ENCODE measurements at places on chromosomes 12 and 14. TPM values are rescaled to one million over a fixed set of nuclear protein-coding genes. Genes with fewer than 3 reads are reported as not detected.

GRCh38 chr14:85248881-85249635 lies 280.9 kb upstream of the FLRT2 start:
- peak; percentile 6 for DNase-seq

GRCh38 chr12:42422785-42423184 lies 96.8 kb downstream of the PPHLN1 start:
- no peak for DNase-seq

- DNase-seq, result no peak
Measured at GRCh38 chr14:104634886-104635570, 30.5 kb upstream of the TMEM179 start.

DNA sequence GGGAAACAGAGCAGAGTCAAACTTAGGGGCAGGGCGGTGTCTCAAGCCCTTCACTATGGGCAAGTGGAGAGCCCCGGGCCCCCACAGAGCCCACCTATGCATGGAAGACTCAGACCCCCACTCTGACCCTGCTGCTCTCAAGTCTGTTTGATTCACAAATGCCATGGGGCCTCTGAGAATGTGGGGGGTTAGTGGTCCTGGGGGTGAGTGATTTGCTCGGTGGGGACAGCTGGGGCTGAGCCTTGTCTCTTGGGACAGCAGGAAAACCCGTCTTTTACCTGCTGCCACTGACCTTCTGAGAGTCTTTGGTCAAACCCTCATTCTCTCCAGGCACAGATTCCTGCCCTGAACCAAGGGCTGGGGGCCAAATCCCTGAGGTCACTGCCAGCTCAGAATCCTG lies 201.0 kb upstream of the RTL1 start:
- DNase-seq, result no peak

- no peak for DNase-seq
Measured at GRCh38 chr14:81450976-81451375, 50.9 kb upstream of the STON2 start.

GRCh38 chr12:132302466-132303358 lies 26.7 kb downstream of the GALNT9 start:
- no peak for DNase-seq

DNA sequence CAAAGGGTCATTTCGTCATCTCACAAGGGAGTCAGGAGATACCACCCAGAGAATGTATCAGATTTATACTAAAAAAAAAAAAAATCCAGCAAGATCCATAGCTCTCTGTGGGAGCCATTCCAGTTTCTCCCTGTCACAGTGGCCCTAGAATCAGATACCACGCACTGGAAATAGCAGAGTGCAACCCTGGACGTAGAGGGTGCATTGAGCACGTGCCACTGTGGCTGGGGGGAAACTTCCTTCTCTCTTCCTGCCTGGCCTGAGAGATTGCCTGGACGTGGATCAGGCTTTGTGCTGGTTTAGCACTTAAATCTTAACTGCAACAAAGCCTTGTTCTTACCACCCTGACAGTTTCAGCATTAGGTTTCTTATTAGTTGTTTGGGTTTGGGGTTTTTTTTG lies 124.3 kb downstream of the FBXL14 start:
- DNase-seq, result no peak

DNA sequence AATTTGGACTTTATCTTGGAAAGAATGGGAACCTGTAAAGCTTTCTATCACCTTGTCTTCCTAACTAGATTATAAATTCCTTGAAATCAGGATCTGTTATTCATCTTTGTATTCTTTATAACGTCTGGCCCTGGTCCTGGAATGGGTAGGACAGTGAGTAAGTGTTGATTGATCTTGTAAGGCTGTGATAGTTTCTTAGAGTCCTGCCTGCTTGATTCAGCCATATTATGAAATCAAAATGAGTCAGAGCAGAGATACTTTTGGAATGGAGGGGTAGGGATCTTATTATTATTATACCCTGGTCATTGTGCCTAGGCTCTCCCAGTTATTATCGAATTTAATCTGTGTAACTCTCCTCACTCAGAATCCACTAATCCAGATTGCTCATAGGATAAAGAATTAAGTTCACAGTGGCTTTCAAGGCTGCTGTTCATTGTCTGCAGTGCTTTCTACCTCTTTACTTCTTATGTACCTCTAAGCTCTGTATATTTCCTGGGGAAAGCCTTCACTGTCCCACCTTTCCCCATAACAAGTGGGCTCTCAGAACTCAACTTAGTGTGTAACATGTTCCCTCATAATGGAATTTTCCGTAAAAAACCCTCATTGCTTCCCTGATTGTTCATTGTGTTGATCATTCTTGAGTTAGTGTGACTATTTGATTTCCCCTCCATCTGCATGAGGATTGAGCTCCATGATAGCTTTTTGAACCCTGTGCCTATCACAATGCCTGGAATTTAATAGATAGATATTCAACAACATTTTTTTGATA lies 93.3 kb downstream of the DAAM1 start:
- DNase-seq, result peak; percentile 51

DNA sequence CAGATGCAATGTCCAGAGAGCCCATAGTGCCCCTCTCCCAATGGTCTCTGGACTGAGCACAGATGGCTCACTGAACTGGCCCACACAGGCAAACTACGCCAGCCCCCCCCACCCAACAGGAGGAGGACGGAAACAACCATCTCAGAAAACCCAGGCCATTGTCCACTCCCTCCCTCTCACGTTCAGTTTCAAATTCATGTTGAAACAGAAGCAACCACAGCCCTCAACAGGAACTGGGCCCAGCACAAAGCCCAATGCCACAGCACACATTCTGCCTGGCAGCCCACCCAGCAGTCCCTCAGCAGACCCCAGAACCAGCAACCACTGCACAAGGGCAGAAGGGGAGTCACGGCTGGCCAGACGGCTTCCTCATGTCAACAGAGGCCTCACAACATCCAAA lies 10.6 kb downstream of the CCDC88C start:
- DNase-seq, result no peak

DNA sequence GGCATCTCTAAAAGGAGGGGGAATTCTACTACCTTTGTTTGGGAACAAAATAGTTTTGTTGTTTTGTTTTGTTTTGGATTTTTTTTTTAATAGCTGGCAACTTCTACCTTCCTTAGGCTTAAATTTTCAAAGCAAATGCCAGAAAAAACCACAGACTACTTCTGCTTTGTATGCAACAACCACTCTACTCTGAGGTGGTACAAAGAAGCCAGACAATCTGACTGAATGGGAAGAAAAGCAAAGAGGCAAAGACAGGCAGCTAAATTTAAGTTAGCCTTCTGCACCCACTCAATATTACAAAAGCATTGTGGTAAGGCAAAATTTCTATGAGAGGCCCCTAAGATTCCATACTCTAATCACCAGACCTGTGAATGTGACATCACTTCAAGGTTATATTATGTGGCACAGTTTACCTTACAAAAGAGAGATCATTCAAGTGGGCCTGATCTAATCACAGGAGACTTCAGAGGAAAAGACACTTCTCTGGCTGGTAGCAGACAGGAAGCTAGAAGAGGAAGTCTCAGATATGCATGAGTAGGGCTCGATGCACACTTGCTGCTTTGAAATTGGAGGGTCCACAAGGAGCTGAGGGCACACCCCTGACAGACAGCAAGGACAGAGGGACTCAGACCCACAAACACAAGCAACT lies 566.6 kb downstream of the RPS29 start:
- DNase-seq, result no peak

DNA sequence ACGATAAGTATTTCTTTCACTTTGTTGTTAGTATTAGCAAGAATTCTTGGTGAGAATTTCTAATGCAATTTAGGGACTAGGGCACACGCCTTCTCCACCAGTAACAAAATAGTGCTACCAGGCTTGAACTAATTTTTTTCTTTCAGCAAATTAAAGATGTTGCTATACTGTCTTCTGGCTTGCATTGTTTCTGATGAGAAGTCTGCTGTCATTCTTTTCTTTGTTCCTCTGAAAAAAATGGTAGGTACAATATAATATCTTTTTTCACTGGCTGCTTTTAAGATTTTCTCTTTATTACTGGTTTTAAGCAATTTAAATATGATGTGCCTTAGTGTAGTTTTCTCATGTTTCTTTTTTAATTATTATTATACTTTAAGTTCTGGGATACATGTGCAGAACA lies 171.2 kb downstream of the PCNX1 start:
- DNase-seq, result no peak

- DNase-seq, result no peak
Measured at GRCh38 chr14:68899033-68899603, 80.0 kb downstream of the ACTN1 start.

The CISTR gene
- total RNA-seq, result not detected

The IL26 gene
- not detected for total RNA-seq
